Stimulated activated CD4-positive, alpha-beta T cell treated with anti-CD3 and anti-CD28 coated beads, Interleukin-12 subunit alpha, Interleukin-12 subunit beta, amount 100 ng/mL, for 4 hours (primary cell): ENCODE measurements at places on chromosomes 2 and 18.
A peak's percentile ranks its signal among the peaks of the same experiment; 100 is the strongest.

DNA sequence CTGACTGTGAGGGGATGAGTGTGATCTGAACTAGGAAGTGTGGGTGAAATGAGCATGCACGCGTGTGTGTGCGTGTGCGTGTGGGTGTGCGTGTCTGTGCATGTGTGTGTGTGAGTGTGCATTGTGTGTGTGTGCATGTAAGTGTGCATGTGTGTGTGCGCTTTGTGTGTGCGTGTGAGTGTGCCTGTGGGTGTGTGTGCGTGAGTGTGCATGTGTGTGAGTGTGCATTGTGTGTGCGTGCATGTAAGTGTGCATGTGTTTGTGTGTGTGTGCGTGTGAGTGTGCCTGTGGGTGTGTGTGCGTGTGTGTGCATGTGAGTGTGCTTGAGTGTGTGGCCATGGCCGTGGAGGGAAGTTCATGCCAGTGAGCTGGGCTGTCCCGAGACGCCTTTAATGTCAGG lies 76.3 kb downstream of the RTP5 start:
- no peak for DNase-seq

- DNase-seq = no peak
Observed at GRCh38 chr2:149075105-149075504, 36.6 kb downstream of the LYPD6B start.

GRCh38 chr2:88252646-88253045 lies 82.5 kb downstream of the THNSL2 start:
- DNase-seq = no peak

GRCh38 chr2:218128781-218129457 lies 3.1 kb downstream of the CXCR2 start:
- no peak for DNase-seq

- no peak for DNase-seq
Observed at GRCh38 chr18:52582061-52582460, 242.1 kb downstream of the DCC start.

DNA sequence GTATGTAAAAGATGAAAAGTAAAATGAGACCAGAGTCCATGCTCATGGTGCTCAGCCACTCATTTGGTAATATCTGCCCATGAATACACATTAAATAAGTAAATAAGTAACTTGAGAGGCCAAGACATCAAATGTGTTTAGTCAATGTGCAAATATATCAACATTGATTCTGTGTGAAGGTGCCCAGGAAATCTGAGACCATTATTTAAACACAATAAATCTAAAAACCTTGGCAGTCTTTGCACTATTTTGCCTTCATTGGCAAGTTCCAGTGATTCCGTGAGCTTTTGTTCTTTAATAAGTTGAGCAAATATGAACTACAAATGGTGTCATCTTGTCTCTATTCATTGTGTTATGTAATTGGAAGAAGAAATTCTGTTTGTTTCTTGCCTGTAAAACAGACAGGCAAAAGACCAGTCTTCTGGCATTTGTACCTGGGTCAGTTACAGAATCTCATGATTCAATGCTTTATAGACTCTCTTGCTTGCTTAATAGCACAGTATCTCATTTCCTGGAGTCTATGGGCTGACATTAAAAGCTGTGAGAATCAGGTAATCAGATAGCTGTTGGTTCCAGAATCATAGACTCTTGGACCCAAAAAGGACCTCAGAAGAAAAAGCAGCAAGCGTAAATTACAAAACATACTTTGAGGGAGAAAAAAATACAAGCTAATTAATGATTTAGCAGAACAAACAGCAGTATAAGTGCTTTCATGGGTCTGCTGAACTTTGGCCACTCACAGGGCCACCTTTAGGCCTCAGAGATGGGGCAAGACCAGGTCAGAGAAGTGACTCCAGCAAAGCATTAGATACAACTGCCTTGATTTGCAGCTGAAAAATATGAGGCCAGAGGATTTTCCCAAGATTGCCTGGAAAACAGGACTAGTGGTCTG lies 20.0 kb upstream of the SERPINB3 start:
- DNase-seq = no peak

DNA sequence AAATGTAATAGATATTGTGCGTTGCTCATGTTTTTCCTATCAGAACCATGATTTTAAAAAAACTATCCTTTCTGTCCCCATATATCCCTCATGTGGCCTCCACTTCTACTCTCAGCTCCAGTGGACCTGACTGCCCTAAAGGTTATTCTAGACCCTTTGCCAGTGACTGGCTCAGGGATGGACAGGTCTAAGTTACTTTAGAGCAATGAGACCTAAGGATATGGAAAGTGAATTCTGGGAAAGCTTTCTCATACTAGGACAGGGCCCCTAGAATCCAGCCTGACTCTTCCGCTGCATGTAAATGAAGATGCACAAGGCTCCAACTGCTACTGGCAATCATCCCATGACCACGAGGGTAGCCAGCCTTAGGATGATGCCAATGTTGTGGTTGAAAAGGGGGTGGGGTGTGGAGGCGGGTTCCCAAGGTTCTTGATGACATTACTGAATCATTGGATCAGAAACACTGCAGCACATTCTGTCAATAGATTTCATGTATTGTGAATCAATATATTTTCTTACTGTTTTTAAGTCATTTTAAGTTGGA lies 21.3 kb downstream of the C2orf69 start:
- no peak for DNase-seq

GRCh38 chr2:88651646-88652045 lies 24.4 kb upstream of the EIF2AK3 start:
- no peak for DNase-seq

GRCh38 chr2:26652361-26653041 lies 11.3 kb upstream of the CIB4 start:
- no peak for DNase-seq

DNA sequence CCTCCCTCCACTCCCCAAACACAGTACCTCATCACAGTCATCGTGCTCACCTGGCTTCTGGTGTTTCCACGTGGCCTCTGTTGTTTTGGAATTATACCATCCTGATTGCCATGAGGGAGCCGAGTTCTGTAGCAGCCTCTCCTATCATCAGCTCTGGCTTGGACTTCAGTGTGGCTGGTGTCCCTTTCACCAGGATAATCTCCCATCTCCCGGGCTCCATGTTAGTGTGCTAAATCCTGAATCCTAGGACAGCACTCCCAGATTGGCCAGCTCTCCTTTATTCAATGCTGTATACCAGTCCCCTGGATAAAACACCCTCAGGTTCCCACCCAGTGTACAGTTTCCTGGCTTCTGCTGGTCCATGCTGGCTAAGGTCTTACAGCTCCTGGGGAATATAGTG lies 53.3 kb downstream of the LONRF2 start:
- DNase-seq = no peak

DNA sequence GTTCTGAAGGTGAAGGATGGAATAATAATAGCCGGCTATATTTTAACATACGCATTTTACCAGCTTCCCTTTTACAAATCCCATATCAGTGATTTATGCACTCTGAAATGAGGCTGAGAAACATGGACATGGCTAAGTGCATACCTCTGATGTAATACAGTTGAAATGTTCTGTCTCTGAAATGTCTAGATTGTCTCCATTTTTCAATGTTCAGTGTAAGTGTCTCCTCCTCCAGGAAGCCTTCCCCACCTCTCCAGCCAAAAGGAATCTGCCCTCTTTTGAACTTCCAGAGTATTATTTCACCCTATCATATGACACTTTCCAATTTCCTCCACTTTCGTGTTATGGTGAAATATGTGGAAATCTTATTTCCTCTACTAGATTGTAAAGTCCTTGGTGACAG lies 29.5 kb upstream of the ME2 start:
- DNase-seq = no peak

DNA sequence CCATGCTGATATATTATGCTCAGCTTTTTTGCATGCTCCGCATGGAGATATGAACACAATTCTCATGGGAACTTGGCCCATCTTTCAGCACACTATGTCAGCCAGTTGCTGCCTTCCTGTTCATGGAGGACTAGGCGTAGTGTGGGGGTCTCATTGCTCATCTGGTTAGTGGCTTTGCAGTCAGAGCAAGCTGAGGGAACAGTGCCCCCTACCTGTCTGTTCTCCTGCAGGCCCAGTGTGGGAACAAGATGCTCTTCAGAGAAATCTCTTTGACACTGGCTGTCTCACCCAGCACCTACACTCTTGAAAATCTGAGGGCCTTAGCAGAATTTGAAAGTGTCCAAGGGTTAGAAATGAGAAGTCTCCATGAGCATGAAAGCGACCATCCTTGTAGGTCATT lies 47.1 kb downstream of the SPTBN1 start:
- peak; percentile 11 for DNase-seq

GRCh38 chr2:121902616-121903015 lies 147.2 kb downstream of the TSN start:
- DNase-seq = no peak

- no peak for DNase-seq
Observed at GRCh38 chr18:4605212-4605611, 150.1 kb upstream of the DLGAP1 start.

GRCh38 chr18:78080761-78081160 lies 831.1 kb downstream of the GALR1 start:
- no peak for DNase-seq

DNA sequence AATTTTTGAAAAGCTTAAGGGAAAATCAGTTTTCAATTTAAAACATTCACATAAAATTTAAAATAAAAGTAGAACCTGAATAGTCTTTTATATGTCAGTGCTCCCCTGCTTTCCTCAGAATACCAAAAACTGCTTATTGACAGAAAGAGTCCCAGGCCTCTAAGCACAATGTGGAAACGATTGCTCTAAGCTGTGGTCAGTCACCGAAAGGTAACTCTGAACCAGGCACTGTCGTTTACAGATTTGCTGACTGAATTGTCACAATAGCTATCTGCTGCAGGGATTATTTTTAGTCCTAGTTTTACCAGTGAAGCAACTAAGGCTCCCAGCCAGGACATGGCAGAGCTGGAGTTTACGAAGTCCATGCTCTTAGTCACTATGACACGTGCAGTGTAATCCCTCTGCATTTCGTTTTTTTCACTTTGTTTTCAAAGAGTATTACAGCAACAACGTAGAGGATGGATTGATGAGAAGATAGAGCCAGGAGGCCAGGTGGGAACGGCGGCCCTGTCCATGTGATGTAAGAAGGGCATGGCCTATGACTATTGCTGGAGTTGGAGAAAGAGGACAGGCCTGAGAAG lies 28.1 kb upstream of the TMEM247 start:
- no peak for DNase-seq

GRCh38 chr18:26826656-26827235 lies 38.8 kb downstream of the AQP4 start:
- no peak for DNase-seq

DNA sequence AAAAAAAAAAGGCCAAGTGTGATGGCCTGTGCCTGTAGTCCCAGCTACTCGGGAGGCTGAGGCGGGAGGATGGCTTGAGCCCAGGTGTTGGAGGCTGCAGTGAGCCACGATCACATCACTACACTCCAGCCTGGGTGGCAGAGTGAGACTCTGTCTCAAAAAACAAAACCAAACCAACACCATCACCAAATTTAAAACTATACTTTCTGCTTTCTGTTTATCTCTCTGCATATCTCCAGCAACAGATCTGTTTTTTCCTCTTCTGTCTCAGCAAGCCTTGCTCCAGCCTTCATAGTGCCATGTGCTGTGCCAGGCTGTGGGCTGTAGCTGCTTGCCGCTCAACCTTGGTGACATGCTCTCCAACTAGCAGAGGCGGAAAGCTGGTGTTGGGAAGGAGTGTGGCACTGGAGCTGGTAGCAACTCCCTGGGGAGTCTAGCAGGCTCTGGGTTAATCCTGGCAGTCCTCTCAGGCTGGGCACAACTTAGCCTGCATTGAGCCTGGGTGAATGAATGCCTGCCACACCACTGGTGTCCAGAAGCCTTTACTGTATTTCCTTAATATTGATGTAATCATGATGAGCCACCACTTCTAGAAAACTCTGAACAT lies 204.1 kb downstream of the LDLRAD4 start:
- DNase-seq = no peak

- DNase-seq = no peak
Observed at GRCh38 chr2:123648016-123648415, 377.1 kb upstream of the CNTNAP5 start.

GRCh38 chr2:8431446-8432125 lies 250.3 kb upstream of the ID2 start:
- no peak for DNase-seq

DNA sequence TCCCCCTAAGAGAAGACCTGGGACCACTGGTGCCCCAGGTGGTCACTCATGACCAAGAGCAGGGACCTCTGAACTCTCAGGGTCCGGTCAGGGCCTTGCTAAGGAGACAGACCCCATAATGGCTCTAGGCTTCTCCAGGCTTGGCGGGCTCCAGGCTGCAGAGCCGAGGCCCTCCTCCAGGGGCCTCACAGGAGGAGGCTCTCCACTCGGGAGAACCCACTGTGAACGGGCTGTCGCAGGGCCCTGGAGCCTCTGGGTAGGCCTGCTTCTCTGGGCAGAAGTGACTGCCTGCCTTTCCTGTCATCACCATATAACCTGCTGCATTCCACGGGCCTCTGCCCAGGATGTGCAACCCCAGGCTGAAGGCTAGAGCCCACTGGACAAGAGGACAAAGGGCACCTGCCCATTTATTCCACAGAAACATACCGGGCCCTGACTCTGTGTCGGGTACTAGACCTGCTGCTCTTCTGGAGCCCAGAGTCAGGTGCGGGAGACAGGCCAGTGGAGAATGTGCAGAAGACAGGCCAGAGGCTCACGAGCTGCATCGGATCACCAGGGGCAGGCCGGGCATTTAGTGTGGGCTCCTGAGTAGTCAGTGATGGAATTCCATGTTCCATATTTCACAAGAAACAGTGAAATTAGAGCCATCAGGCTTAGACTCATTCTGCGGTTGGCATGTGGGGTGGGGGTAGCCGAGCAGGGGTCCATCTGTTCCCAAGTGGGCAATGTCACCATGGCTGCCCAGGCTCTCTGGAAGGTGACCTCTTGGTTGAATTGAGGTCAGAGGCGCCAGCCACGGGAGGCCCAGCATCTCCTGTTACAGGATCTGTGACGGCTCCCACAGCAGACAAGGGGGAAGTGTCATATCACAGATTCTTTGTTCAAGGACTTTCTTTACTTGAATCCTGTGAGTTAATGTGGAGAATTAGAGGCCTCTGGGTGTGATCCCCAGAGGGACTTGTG lies 220.8 kb downstream of the SH3RF3 start:
- DNase-seq = no peak

- no peak for DNase-seq
Observed at GRCh38 chr2:236117401-236117800, 50.8 kb downstream of the GBX2 start.

GRCh38 chr2:143499061-143499460 lies 369.8 kb downstream of the ARHGAP15 start:
- DNase-seq = no peak

DNA sequence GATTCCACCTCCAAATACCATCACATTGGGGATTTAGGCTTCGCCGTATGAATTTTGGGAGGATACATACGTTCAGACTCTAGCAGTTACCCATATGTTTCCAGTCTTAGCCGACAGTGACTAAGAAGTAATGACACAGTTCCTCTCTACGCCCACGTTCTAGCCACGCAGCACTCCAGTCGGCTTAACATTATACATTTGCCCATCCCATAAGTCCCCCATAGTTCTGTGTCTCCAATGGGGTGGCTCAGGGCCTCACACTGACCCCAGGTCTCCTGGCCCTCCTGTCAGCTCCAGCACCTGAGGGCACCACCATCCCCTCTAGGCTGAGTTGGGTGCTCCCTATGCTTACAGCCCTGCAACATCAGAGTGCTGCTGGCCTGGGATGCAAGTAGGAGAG lies 18.4 kb upstream of the CNDP2 start:
- no peak for DNase-seq

- DNase-seq = no peak
Observed at GRCh38 chr2:70560442-70560841, 6.8 kb upstream of the TGFA start.
